ENCODE measurements at places on chromosomes 6 and 20. TPM values are rescaled to one million over a fixed set of nuclear protein-coding genes. Genes with fewer than 3 reads are reported as not detected.

- no peaks in the 10 kb centered on the region for H3K4me1 ChIP-seq
- no peak overlapping the region for H3K27ac ChIP-seq
- H3K27me3 ChIP-seq, result no peaks in the 10 kb centered on the region
- no peak overlapping the region for H3K4me3 ChIP-seq
Observed at GRCh38 chr6:147035886-147036285, 168.3 kb upstream of the STXBP5 start.

PI3 gene
- not detected for total RNA-seq

- DNase-seq, result no peak
- H3K36me3 ChIP-seq, result no peaks in the 10 kb centered on the region
- no peak overlapping the region for H3K27ac ChIP-seq
- H3K4me3 ChIP-seq, result no peak overlapping the region
Observed at GRCh38 chr6:152096863-152097496, 289.5 kb downstream of the ESR1 start.

DNA sequence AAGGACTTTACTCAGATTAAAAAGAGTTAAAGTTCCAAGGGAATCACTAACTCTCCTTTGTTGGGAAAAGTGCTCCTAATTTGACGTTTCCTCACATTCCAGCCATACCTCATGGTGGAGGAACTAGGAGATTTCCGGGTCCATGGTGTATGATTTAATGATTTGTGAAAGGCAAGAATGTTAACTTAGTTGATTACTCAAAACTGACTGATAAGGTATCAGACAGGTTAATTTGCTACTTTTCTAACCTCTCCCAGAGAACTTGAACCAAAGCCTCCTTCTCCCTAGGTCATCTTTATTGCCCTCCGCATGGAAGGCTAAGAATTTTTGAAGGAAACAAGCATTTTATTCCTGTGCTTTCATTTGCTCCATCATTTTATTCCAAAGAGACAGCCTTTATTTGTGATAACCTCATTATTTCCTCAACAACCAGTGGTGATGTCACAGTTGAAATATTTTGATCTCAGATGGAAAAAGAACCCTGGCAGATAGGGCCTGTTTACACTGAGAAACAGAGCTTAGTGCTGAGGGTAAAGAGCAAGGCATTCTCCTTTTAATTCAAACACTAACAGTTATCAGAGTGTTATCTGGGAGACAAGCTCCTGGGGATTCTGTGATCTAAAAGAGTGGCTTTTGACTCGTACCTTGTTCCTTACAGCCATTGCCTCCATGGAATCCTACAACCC, 57.4 kb upstream of the BMP2 start:
- H3K36me3 ChIP-seq, result no peaks in the 10 kb centered on the region
- H3K4me3 ChIP-seq, result no peak overlapping the region
- no peak overlapping the region for H3K27ac ChIP-seq

GRCh38 chr20:18585134-18585533, 2.7 kb upstream of the DTD1 start:
- no peaks in the 10 kb centered on the region for H3K4me1 ChIP-seq
- DNase-seq, result no peak
- H3K27ac ChIP-seq, result no peak overlapping the region
- no peak overlapping the region for H3K4me3 ChIP-seq

Measured in sigmoid colon (tissue), 7 donors.